Stimulated activated CD4-positive, alpha-beta T cell treated with anti-CD3 and anti-CD28 coated beads, Interleukin-1b, Interleukin-23, amount 100 ng/mL, for 1 hour (primary cell): ENCODE measurements at places on chromosomes 3 and 15.

- DNase-seq: no peak
These were observed 10.2 kb downstream of the PLSCR5 start for GRCh38 chr3:146594843-146595482.

- DNase-seq: no peak
These were observed 135.1 kb downstream of the HCN4 start for GRCh38 chr15:73233623-73234022.

DNA sequence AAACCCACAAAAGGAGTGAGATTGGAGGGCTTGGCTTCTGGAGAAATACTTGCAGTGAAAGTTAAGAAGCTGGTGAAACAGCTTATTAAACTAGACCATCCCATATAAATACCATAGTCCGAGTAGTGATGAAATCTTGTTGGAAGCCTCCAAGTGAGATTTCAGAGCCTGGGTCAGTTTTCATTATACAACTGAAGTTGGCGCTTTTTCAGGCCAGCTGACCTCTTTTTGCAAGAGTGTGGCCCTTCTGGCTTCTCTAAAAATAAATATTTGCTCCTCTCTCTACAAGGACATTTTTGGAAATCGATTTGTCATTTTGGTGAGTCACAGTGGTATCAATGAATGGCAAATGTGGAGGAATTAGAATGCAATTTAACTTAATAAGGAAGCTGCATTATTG lies 51.2 kb upstream of the THRB start:
- no peak for DNase-seq

DNA sequence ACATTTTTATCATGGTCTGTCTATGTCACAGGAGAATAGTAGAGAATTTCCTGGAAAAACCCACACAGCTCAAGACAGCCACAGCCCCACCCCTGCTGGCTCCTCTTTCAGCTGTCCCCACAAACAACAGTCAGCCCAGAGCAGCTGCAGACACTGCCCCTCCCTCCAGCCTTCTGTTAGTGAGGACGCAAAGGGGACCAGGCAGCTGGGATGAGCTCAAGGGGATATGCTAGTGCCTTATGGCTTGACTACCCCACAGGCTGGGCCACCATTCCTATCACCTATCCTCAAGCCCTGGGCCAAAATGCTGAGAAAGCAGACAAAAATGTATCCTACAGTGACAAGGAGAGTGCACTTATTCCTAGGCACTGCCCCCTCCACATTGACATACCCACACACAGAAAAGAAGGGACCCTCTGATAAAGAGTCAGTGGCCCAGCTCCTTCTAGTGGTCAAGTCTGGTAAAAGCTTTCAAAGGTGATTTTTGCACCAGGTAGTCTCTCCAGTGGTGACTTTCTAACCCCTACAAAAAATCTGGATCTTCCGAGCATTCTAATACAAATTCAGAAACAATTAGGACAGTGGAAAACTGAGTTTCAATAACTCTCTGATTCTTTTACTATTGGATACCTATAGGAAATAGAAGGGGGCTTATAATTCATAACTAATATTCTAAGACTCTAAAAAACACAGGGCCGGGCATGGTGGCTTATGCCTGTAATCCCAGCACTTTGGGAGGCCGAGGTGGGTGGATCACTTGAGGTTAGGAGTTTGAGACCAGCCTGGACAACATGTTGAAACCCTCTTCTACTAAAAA lies 3.0 kb upstream of the MAP1A start:
- no peak for DNase-seq

DNA sequence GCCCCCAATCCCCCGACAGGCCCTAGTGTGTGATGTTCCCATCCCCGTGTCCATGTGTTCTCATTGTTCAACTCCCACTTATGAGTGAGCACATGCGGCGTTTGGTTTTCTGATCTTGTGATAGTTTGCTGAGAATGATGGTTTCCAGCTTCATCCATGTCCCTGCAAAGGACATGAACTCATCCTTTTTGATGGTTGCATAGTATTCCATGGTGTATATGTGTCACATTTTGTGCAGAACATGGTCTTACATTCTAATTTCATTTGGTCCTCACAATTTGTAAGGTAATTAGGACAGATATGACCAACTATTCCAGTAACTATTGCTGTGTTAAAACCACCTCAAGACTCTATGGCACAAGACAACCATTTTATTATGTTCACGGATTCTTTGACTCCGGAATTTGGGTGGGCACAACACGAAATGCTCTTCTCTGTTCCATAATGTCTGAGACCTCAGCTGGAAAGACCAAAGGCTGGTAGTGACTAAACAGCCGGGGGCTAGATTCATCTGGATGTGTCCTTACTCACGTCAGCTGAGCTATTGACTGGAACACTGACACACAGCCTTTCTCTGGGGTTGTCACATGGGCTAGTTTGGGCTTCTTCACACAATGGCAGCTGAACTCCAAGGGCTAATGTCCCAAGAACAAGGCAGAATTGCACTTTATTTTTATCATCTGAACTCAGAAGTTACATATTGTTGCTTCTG lies 13.6 kb upstream of the GLCE start:
- DNase-seq: no peak

GRCh38 chr15:74502301-74502700 lies 38.7 kb upstream of the ARID3B start:
- no peak for DNase-seq

DNA sequence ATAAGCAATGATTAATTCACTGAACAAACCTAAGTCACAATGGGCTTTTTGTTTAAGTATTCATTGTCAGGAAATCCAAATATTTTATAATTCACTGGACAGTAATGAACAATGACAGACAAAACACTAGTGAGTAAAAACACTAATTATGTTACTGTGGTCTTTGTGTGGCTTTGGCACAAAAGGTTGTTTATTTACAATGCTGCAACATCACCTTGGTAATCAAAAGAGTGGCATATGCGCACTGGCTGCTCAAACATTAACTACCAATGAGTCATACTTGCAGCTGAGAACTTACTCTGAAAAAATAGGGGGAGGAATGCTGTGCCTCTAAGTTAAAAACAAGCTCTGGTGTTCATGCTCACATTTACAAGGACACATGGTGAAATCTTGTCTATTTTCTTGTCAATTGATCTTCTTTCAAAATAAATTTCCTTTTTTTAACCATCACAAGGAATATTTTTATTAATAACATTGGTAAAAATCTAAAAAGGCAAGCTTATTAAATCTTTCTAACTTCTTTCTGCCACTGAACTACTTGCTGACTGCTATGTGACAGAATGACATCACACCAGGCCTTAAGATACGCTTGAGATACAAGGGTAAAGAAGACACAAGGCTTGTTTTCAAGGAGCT lies 85.2 kb upstream of the PPIB start:
- DNase-seq: no peak

- no peak for DNase-seq
These were observed at the start of the genes OSBPL10 and ZNF860 for GRCh38 chr3:31981206-31982181. OSBPL10 (minus strand) TSS chr3:31981262; CDS start chr3:31981179, 83 bp downstream. ZNF860 (plus strand) TSS chr3:31981750; CDS start chr3:31989080, 7,330 bp downstream.

DNA sequence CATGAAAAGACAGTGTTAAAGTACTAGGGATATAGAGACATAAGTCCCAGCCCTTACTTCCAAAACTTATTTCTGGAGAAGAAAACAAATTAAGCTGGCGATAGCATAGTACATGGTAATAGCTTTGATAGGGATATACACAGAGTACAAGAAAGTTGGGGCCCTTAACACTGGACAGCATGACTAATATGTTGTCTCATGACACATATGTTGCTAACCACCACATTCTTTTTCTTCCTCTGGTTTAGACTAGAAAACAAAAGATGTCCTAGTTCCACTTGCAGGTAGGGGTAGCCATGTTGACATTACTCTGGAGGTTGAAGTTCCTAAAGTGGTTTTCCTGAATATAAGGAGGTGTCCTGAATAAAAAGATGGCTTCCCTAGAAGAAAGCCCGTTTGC lies 75.3 kb downstream of the RFX7 start:
- DNase-seq: no peak

GRCh38 chr3:114450008-114450596 lies 156.3 kb downstream of the TIGIT start:
- DNase-seq: no peak

DNA sequence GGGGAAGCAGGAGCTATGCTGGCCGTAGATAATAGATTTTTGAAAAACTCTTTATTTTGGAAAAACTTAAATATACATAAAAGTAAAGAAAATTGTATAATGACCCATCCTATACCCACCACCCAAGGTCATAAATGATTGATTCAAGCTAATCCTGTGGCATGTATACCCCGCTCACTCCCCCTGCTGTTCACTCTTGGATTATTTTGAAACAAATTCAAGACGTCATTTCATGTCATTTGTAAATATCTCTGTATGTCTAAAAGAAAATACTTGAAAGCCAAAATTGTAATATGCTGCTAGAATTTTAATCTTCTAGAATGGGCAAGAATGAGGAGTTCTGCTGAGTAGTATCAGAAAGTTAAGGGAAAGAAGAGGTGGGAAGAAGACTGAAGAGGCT lies 241.7 kb downstream of the FEZF2 start:
- DNase-seq: no peak
